ENCODE measurements at places on chromosomes 12 and 14.

GRCh38 chr14:53875324-53875897 is 81.2 kb downstream of the BMP4 start:
- peak; percentile 74 for ATAC-seq

DNA sequence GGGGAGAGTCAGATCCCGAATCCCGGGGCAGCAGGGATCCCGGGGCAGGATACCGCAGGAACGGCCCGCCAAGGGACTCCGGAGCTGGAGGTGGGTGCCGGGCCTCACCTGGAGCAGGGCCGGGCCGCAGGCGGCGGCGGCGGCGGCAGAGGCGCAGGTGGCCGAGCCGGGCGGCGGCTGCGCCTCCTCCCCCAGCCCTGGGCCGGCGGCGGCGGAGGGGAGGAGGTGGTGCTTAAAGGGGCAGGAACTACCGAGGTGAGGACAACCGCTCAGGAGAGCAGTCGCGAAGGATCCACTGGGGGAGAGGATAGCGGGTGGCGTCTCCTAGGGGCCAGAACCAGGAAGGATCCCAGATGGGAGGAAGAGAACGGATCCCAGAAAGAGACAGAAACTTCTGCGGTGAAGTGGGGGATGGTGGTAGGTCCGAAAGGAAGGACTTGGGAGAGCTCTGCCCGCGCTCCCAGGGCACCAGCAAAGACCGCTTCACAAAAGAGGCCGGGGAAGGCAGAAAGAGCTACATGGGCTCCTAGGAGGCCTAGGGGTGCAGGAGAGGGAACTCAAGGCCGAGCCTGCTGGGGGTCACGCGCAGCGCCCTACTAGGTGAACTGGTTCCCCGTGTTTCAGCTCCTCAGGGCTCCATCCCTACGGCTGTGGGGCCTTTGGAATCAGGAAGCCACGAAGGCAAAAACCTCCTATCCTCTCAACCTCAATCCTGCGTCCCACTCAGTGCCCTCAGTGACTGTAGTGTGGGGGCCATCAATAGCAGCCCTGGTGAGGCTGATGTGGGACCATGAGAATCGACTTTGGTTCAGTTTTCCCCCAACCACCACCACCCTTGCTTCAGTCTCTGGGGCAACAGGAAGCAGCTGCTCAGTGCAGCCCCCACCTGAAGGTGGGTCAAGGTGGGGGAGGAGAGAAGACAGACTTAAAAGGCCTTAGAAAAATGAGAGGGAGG is 5.0 kb upstream of the BAZ2A start:
- peak; percentile 49 for ATAC-seq

DNA sequence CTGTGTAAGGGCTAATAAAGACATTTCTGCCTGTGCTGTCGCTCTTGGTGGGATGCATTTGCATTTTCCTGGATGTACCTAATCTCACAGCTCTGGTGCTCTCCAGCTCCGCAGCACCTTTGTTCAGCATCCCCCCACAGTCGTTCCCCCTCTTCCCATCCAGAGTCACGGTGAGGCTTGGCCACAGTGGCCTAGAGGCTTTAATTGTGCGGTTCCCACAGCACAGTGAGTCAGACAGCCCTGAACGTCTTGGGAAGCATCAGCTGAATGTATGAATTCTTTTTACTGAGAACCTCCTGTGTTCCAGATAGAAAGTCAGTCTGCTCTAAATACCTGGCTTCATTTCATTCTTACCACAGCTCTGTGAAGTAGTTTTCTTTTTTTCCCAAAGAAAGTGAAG is 28.7 kb downstream of the MLXIP start:
- ATAC-seq = no peak

DNA sequence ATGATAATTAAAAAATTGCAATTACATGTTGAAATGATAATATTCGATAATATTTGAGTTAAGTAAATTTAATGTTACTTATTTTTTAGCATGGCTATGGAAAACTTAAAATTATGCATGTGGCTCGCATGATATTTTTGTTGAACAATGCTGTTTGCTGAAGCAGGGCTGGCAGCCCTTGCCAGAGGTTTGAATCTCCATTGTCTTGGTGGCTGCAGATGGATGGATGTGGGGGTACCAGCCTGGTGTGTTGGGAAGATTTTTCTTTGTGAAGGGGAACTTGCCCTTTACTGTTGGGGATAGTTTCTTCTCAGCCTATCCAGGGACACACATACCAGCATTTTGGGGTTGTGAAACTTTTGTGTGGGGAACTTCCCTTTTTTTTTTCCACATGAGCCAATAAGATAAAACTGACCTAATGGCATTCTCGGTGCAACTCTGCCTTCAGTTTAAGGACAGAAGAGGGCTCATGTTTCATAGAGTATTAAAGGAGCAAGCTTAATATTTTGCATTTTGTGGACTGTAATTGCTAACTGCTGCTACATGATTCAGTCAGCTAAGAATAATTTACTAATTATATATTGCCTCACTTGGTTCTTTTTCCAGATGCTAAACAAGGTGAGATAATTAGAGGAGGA is 8.8 kb downstream of the RASSF3 start:
- ATAC-seq = peak; percentile 84

DNA sequence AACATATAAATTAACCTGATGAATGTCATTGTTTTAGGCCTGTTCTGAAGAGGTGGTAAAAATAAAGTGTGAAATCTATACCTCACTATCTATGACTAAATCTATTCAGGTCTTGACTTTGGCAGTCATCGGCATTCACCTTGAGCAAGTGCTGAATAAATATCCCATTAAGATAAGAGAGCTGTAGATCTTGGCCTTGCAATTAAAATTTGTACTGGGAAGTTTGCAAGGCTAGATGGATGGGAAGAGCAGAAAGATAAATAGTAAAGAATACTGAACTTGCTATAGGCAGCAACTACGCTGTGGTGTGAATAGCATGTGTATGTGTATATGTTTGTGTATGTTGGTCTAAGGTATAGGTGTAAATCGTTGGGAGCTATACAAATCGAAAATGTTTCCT is 325.9 kb upstream of the PRICKLE1 start:
- no peak for ATAC-seq

GRCh38 chr14:77306851-77307496 is 13.7 kb downstream of the POMT2 start:
- peak; percentile 33 for ATAC-seq

- peak; percentile 54 for ATAC-seq
Observed at GRCh38 chr14:61927520-61927919, 165.3 kb downstream of the SNAPC1 start.

GRCh38 chr12:96514328-96514727 is 25.0 kb downstream of the CFAP54 start:
- ATAC-seq = no peak

DNA sequence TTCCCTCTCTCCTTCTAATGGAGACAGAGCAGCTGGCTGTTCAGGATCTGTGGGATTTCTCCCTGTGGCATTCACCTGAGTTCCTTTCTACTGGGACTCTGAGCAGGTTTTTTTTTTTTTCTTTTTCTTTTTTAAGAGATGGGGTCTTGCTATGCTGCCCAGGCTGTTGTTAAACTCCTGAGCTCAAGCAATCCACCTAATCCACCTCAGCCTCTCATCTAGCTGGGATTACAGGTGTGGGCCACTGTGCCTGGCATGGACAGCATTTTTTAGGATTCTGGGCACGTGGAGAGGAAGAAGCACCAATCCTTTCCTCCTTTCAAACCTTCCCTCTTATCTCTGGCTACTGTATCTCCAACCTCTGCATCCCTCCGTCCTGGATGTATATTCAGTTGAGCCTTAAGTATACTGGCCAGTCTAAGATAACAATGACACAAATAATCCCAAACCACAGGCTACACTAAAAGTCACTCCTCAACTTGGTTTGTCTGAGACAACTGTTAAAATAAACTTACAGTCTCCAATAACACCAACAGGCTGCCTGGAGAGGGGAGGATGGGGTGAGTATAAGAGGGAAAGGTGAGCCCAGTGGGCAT is 16.4 kb upstream of the CELA1 start:
- ATAC-seq = no peak

DNA sequence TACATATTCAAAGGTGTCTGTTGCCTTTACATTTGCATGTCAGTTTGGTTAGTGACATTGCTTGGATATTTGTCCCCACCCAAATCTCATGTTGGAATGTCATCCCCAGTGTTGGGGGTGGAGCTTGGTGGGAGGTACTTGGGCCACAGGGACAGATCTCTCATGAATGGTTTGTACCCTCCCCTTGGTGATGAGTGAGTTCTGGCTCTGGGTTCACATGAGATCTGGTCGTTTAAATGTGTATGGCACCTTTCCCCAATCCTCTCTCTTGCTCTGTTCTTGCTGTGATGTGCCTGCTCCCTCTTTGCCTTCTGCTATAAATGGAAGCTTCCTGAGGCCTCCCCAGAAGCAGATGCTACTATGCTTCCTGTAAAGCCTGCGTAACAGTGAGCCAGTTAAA is 207.9 kb upstream of the DIO3 start:
- no peak for ATAC-seq

DNA sequence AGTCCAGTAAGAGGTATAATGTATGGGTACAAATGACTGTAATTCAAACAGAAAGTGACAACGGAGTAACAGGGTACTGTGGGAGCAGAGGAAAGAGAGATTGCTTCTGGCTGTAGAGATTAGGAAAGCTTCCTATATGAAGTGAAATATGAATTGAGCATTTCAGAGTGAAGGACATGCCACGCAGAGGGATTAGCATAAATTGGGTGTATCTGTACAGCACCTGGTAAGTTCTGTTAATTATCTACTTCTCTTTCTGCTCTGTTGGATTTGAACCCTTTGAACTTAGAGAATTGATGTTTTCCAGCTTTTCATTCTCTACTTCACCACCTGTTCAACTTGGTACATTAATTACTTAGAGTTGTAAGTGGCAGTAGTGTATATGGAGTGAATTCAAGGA is 8.8 kb downstream of the STK38L start:
- ATAC-seq = no peak

GRCh38 chr12:3720772-3721171 is 32.1 kb downstream of the CRACR2A start:
- ATAC-seq = peak; percentile 27

GRCh38 chr14:40983604-40984003 is 623.1 kb upstream of the LRFN5 start:
- no peak for ATAC-seq

- ATAC-seq = no peak
Observed at GRCh38 chr12:48032597-48032996, 28.3 kb upstream of the COL2A1 start.

DNA sequence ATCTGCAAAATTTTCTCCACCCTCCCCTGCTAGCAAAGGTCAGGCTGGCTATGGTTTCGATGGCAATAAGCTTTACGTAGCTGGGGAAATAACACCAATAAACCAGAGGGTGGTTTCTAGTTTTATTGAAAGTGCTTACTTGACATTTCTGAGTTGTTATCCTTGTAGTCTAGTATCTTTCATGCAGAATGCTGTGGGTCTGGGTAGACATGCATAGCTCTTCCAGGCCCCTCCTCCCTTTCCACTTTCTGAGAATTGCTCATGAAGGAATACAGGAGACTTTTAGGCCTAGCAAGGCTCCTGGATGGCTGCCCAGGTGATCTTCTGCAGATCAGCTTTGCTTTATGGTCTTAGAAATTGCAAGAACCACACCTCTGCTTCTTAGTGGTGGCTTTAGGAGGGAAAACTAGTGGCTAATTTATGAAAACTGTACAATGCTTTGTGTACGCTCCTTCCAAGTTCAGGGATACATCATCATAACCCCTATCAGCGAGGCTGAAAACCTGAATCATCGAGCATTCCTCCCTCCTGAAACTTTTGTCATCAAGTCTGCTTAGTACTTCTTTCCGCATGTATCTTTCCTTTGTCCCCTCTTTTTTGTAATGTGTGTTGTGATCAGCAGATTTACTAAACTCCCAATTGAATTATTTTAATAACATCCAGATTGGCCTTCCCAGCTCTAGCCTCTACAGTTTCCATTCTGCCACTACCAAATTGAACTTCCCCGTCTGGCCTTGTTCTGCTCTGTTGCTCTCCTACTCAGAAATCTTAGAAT is 473.0 kb downstream of the RAD51B start:
- ATAC-seq = no peak

GRCh38 chr12:119902084-119902509 is 25.0 kb upstream of the CIT start:
- peak; percentile 49 for ATAC-seq

DNA sequence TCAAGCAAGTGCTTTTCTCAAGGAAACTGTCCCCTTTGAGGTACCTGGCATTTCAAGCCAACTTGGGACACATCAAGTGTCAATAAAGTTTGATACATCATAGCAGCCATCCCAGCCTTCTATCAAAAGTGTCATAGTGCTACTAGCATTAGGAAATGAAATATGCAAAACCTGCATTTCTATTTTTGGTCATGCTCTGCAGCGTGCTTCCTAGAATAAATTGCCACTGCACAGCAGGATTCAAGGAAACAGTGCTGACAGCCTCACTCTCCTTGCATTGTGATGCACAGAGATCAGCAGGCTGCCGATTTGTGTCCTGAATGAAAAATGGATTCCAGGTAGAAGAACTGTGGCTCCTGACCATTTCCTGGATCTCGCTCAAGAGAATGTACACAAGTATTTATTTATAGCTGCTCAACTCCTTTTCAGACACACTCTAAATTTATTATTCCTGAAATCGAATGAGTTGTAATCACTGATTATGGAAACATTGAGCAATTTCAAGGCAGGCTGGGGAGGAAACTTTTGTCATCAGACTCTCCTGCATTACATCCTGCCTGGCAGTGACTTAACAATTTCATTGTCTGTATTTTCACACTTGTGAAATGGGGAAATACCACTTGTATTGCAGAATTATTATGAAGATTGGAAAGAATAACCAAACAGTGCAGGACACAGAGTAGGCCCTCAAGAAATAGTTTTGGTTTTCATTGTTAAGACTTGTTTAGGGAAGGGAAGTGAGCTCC is 120.9 kb downstream of the SLC38A6 start:
- peak; percentile 63 for ATAC-seq

Data from motor neuron (in vitro differentiated cells).